ENCODE measurements at places on chromosomes 5 and 9.

GRCh38 chr9:137242269-137243203 is 1.4 kb downstream of the TUBB4B start:
- no peak for DNase-seq

GRCh38 chr5:117393125-117393524 is 818.5 kb upstream of the SEMA6A start:
- no peak for DNase-seq

- DNase-seq = peak; percentile 53
Measured at GRCh38 chr9:100505564-100506159, 32.7 kb downstream of the TMEFF1 start.

DNA sequence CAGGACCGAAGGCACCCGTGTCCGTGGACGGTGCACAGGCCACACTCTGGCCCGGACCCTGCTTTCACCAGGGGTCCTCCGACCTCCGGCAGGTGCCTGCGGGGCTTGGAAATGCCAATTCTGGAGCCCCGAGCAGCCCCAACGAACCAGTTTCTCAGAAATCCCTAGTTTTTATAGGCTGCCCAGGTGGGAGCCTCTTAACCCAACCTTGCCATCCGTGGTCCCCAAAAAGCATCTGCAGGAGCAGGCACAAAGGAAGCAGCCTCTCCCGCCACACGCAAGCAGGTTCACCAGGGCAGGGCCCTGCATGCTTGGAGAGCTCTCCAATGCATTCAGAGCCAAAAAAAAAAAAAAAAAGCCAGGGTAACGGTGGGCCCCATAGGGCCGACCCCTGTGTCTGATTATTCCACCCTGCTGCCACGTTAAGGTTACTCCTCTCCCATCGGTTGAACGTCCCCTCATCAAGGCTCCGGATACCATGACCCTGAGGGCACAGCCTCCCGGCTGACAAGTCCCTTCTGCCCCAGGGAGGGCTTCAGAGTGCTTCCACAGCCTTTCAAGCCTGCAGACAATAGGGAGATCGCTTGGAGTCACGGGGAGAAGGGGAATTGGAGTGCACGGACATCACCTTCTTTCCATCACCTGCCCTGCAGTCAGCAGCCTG is 796 bp upstream of the TPRN start:
- DNase-seq = no peak

- no peak for DNase-seq
Measured at GRCh38 chr5:106017243-106017857, 1653.4 kb downstream of the EFNA5 start.

GRCh38 chr9:69871118-69871834 is 50.7 kb downstream of the CFAP95 start:
- no peak for DNase-seq

- DNase-seq = no peak
Measured at GRCh38 chr9:34262971-34263370, 66.1 kb downstream of the KIF24 start.

- DNase-seq = no peak
Measured at GRCh38 chr9:120726484-120726883, 12.2 kb upstream of the MEGF9 start.

GRCh38 chr9:113943112-113944009 is 67.3 kb downstream of the ZNF618 start:
- no peak for DNase-seq

Data from CD4-positive, alpha-beta T cell treated with Interleukin-10 for 1 hour (primary cell).